ENCODE measurements at places on chromosomes 7 and 10.

DNA sequence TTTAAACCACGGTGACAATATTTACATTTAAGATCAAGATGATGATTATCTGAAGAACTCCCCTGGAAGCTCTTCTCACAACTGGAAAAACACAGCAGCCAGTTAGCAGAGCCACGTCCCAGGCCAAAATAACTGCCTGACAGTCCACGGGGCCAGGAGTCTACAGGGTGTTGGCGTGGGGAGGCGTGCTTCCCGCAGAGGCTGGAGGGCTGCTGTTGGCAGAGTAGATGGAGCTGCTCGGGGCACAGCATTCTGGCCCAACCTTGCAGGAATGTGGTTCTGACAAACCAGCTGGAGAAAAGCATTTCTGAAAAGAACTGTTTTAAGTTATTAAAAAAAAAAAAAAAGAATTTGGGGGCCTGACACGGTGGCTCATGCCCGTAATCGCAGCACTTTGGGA is 177.9 kb downstream of the EBF3 start:
- DNase-seq: no peak

GRCh38 chr10:43138757-43139241 is 554 bp downstream of the CSGALNACT2 start:
- DNase-seq: peak; percentile 74

GRCh38 chr7:45704683-45705016 is 130.5 kb downstream of the ADCY1 start:
- DNase-seq: no peak

DNA sequence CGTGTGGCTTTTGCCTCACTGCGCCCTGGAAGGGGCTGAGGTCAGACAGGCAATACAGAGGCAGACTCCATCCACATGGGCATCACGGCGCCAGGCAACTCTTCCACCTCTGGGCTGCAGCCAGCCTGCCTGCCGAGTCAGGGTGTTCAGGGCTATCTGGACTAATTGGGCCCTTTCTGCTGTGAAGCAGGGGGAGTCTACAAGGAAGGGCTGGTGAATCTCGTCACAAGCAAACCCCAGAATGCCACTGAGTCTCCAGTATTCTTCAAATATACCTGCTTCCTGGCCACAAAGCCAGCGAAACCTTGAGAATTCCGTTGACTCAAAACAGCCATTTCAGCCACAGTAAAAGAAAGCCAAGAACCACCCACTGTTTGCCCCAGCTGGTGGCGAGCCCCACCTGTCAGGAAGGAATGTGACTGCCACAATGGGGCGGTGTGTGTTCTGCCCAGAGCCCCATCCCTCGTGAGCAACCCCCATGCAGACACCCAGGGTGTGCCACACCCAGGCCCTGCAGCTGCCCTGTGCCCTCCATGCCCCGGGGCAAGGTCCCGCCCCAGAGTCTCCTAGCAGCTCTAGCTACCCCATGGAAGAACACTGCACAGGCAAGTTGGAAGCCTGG is 117.3 kb downstream of the FAM53B start:
- DNase-seq: peak; percentile 79

- no peak for DNase-seq
Measured at GRCh38 chr7:116021237-116021636, 9.3 kb downstream of the TFEC start.

DNA sequence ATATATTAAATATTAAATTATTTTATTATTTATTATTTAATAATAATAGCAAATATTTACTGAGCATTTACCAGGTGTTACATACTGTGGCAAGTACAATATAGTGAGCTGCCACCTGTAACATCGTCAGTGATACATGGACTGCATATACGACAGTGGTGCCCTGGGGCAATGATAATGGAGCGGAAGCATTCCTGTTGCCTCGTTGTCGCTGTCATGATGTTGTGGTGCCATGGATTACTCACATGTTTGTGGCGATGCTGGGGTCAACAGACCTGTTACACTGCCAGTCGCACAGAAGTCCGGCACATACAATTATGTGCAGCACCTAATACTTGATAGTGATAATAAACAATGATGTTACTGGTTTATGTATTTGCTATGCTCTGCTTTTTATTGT is 20.6 kb downstream of the CAMK1D start:
- DNase-seq: no peak

DNA sequence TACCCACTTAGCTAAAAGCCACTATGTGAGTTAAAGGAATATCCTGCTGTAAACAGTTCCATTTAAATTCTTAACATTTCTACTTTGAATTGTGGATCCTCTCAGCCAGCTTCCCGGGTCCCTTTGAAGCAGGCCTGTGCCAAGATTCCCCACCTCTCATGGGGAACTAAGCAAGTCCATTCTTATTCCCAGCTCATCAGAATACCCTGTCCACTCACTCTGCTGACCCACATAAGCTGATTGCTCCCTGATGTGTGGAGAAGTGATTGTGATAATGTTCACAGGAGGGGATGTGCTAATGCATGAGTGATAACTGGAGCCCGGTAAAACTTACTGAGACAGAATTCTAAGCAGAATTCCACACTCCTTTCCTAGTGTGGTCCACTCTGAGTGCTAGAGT is 709.7 kb downstream of the CNTNAP2 start:
- no peak for DNase-seq

- DNase-seq: no peak
Measured at GRCh38 chr10:28593811-28594210, 60.9 kb downstream of the WAC start.

- no peak for DNase-seq
Measured at GRCh38 chr10:13862546-13863233, 275.9 kb downstream of the PRPF18 start.

GRCh38 chr7:134935701-134936100 is 50.6 kb upstream of the AGBL3 start:
- no peak for DNase-seq

DNA sequence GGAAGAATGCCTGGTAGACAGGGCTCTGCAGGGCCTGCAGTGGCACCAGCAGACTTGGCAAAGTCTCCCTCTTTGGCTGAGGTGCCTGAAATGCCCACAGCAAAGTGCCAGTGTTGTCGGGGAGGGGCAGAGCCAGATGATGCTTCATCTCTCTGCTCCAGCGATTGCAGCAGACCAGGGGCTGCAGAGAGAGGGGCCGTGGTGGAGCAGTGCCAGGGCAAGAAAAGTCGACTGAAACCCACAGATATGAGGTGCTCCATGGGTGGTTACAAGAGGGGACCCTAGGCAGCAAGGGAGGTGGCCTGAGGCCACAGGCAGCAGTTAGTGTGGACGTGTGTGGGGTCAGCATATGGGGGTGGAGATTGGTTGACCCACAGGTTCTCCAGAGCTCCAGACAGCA is 123.5 kb upstream of the SHH start:
- no peak for DNase-seq

DNA sequence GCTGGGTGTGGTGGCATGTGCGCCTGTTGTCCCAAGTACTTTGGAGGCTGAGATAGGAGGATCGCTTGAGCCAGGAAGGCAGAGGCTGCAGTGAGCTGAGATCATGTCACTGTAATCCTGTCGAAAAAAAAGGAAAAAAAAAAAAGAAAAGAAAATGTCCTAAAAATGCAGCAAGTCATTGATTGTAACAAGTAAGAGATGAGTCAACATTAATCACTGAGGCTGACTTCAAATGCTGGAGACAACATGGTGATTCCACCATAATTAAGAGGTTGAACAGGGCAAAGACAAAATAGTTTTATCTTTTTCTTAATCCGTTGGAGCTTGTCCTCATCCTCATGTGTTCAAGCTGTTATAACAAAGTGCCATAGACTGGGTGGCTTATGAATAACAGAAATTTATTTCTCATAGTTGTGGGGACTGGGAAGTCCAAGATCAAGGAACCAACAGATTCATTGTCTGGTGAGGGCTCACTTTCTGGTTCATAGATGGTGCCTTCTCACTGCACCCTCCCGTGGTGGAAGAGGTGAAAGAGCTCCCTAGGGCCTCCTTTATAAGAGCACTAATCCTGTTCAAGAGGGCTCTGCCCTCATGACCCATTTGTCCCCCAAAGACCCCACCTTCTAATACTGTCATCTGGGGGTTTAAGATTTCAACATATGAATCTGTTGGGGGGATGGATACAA is 60.3 kb downstream of the TBXAS1 start:
- DNase-seq: no peak

GRCh38 chr7:7292085-7292484 is 109.7 kb downstream of the C1GALT1 start:
- DNase-seq: no peak

DNA sequence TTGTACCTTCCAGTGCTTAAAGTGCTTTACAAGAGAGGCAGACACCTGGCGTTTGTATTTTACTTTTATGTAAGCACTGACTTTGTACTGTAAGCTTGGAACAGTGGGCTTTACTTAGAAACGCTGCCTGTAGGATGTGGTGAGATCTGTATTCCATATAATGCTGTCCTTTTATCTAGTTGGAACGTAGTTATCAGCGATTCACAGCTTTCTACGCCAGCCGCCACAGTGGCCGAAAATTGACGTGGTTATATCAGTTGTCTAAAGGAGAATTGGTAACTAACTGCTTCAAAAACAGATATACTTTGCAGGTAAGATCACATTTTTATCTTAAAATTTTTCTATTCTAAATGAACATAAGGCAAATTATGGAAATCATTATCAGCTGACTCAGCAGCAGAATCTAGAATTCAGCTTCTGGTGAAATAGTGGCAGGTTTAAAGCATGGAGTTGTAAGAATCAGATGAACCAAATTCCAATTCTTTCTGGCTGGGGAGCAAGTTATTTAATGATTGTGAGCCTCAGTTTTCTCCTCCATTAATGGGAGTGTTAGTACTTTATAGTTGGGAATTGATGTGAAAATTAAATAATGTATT is 91.5 kb downstream of the CUL1 start:
- no peak for DNase-seq

DNA sequence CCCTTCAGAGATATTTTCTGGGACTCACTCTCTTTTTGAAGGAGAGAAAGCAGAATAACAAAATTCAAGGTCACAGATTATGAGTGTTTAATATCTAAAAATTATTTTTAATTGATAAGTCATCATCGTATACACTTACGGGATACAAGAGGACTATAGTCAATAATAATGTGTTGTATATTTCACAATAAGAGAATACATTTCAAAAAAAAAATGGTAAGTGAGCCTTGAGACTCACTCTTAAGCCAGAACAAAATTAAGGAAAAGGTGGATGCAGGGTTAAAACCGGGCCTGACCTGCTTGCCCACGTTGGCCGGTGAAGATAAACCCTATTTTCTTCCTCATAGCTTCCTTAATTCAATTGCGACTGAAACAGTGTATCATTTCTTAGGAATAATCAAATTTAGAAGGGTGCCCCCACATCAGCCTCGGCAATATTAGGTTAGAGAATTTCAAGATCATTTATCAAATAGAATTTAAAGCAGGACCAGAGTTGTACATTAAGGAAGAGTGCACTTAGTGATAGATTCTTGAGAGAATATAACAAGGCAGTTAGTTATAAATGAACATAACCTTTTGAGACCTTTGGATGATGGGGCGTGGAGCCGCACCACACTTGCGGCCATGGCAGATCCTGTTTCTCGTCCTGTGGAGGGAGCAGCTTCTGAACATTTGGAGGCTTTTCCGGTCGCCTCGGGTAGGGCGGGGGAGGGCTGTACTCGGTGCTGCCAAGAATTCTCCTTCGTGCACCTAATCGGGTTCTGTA is 321.8 kb downstream of the PAXIP1 start:
- DNase-seq: no peak

DNA sequence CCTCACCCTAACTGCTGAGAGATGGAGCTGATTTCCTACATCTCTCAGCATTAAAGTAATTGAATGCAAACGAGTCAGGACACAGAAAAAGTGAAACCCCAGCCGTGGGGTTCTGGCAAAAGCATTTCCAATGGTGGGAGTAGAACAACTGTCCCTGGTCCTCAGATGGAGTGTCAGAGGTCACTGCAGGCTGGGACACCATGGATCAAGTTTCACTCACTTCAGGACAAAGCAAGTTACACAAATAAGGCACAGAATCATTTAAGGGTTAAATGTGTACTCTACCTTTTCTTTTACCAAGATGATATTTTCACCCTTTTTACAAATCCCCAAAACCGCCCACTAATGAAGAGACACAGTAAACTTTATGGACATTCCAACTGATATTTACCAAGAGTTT is 607.8 kb downstream of the PARD3 start:
- DNase-seq: no peak

DNA sequence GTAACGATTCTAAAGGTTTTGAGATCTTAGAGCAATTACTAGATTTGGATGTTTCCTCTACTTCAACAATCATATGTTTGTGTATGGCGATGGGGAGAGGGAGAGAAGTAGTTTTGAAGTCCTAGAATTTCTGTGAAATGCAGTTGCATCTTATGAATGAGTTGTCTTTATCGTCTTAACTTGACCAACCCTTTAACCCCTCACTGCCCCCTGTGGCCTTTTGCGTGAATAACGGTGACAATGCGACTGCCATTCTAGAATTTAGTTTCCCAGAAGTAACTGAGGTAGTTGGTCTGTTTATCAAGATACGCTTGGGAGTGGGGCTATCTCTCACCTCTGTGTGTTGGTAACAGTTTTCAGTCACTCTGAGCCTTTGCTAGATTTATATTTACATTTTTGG is 204.6 kb downstream of the HDAC9 start:
- peak; percentile 29 for DNase-seq

DNA sequence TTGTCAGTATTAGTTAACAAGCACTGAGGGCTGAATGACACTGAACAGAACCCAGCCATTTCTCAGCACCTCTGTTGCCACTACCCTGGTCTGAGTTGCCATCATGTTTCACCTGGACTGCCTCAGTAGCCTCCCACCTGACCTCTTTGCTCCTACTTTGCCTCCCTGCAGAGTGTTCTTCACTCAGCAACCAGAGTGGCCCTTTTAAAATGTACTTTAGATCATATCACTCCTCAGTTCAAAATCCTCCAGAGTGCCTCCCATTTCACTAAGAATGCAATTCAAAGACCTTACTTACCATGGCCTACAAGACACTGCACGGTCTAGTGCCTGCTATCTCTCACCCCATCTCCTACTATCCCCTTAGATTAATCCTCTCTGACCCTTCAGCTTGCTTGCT is 214.5 kb downstream of the AUTS2 start:
- no peak for DNase-seq

DNA sequence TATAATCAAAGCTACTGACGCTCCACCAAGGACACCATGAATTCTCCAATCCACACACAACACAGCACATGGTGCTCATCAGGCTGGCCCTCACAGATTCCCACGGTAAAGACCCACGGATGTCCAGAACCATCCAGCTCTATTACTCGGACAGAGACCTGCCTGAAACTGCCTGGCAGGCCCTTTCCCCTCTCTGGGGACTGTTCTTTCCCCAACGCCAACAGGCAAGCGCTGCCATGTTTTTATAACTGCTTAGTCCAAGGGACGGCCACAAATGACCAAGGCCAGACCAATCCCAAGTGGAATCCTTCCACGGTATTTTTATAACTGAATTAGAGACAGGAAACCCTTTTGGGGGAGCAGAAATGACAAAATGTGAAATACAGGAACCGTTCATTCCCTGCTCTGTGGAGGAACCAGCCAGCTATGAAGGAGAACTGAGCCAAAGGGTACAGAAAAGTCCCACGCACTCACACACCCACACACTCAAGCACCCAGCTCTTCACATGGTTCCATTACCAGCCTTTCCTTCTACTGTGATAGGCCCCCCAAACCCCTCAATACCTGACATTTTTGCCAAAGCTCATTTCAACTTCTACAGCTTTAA is 4.1 kb downstream of the PIP4K2A start:
- DNase-seq: no peak

- no peak for DNase-seq
Measured at GRCh38 chr7:42227936-42228591, 8.9 kb downstream of the GLI3 start.

GRCh38 chr7:44750921-44751571 is 2.4 kb downstream of the ZMIZ2 start:
- DNase-seq: peak; percentile 71

GRCh38 chr7:123771256-123771655 is 22.5 kb upstream of the WASL start:
- DNase-seq: no peak
